ENCODE measurements at places on chromosomes 7 and 10.

- no peak for DNase-seq
Measured at GRCh38 chr10:104104418-104104817, 17.6 kb upstream of the SFR1 start.

- DNase-seq = no peak
Measured at GRCh38 chr7:50184271-50184990, 91.4 kb upstream of the ZPBP start.

- no peak for DNase-seq
Measured at GRCh38 chr10:2990764-2991163, 76.6 kb upstream of the PFKP start.

GRCh38 chr10:127863231-127863825 is 29.4 kb downstream of the CLRN3 start:
- no peak for DNase-seq

DNA sequence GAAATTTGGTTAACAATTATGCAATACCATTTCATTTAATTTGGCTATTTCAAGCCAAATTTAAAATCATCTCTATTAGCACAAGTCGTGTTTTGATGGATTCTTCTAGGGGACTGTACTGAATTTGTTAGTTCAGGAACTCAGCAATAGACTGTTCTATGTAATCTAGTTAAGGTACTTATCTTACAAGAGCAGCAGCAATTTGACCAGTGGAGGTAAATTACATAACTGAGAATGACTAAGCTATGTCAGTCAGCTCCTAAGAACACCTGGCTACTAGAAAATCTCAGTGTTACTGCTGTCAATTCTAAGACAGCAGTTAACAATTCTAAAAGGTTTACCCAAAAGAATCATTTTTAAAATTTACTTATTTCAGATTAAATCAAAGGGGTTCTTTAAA is 513.9 kb upstream of the ZWINT start:
- DNase-seq = no peak

GRCh38 chr7:75743455-75743859 is 4.7 kb upstream of the HIP1 start:
- no peak for DNase-seq

DNA sequence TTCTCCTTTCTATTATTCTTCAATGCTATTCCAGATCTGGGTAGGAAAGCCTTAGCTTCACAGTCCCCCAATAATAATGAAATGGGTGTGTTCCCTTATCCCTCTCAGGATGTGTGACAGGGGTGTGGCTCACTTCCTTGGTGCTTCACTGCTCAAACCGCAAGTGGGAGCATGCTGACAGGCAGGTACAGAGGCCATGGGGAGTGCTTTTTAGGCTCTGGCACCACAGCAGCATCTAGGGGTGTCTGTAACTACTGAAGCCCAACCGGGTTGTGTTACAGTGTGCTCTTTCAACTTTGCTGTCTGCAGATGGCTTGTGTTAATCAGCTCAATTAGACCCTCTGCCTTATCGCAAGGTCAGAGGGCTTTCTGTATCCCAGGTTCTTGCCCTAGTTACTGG is 79.4 kb upstream of the CYP2C9 start:
- no peak for DNase-seq

GRCh38 chr10:121774813-121775212 is 153.0 kb downstream of the ATE1 start:
- no peak for DNase-seq

- DNase-seq = no peak
Measured at GRCh38 chr10:131249238-131249954, 62.1 kb downstream of the TCERG1L start.

GRCh38 chr7:55504093-55504859 is 68.0 kb downstream of the VOPP1 start:
- DNase-seq = no peak

DNA sequence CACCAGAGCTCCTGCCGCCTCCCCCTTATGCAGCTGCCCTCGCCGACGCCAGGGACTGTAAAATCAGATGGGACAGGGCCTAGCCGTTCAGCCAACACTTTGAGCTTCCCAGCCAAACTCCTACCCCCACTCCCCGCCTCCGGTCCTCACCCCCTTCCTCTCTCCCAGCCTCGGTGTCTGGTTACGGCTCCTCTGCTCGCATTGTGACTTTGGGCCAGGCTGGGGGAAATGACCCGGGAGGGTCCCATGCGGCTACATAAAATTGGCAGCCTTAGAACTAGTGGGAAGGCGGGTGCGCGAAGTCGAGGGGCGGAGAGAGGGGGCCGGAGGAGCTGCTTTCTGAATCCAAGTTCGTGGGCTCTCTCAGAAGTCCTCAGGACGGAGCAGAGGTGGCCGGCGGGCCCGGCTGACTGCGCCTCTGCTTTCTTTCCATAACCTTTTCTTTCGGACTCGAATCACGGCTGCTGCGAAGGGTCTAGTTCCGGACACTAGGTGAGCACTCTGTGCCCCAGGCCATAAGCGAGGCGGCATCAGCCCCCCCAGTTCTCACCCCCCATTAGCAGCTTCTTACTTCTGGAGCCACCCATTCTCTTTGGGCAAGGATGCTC is at the start of gene KAZALD1:
Gene KAZALD1, plus strand, starts transcription at position 366 of the 608 bp plus-strand sequence. CDS start 604 bp downstream, outside the sequence.
- no peak for DNase-seq

DNA sequence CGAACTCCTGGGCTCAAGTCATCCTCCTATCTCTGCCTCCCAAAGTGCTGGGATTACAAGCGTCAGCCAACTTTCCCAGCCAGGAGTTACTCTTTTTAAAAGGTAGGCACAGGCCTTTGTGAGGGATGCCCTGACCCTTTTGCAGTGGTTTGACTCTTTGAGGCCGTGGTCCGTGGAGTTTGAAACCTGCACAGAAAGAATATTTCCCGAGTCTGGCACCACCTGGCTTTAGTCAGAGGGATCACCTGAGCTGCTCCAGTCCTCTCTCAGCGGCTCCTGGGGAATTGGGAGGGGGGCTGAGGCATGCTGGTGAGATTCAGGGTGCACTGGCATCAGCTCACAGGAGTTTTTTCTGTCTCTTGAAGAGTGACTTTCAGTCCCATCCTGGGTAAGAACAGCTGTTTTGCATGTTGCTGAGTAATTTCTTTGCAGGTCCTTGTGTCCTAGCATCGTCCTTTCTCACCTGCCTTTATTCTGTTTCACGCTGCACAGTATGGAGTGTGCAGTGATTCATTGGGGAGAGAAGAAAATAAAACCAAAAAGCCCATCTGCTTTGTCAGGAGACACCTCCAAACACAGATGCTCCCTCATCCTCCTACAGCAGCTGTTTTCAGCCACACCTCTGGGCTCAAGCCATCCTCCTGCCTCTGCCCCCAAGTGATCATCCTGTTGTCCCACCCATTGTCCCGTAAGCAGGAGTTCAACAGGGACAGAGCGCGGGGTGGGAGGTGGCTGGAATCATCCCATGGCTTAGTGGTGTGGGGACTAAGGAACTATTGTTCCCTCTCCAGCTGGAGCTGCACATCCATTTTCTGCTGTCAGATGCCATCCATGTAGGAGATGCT is 284.7 kb downstream of the CAMK1D start:
- DNase-seq = no peak

DNA sequence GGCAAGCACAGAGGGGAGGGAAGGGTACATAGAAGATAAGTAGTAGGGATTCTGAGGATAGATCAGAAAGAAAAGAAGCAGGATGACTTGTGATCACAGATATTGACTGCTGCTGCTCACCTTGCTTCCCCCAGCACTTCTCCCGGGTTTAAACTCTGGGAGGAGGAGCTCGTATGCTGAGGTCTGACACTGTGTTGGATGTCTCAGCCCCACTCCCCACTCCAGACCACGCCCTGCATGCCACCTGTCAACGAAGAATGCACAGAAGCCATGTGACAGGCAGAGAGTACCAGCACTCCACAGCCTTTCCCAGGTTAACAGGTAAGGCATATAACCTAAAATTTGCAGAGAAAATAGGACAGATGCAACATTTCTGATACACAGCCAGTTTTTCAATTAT is 388.9 kb downstream of the TNS3 start:
- no peak for DNase-seq

GRCh38 chr7:155745737-155746136 is 66.5 kb downstream of the SHH start:
- no peak for DNase-seq

DNA sequence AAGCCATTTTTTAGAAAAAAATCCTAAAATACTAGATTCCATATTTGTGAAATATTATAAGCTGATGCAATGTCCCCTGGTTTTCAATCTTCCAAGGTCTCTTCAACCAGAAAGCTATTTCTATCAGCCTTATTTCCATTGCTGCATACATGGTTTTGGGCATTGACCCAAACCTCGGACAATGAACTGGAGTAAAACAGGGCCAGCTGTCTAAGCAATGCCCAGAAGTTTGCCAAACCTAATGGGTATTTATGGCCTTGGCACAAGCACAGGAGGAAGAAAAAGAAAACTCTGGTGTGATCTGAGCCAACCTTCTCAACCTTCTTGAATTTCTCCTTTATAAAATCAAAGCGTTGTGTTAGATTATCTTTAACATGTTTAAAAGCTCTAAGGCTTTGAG is 402.3 kb downstream of the DNAJB9 start:
- DNase-seq = no peak

DNA sequence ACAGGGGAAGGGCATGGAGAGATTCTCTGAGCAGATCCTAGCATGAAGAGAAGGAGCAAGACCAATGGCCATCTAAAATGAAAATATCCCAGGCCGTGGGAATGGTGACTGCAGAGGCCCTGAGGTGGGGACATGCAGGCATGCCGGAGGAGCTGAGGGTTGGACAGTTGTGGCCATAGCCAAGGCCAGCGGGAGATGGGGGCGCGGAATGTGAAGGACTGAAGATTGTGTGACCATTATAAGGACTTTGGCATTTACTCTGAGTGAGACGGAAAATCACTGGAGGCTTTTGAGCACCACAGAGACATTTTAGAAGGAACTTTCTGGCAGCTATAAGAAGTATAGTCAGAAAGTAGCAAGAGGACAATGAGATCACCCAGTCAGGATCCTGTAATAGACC is 341.1 kb downstream of the SFMBT2 start:
- no peak for DNase-seq

GRCh38 chr10:101903827-101904550 is 60.4 kb upstream of the KCNIP2 start:
- no peak for DNase-seq

GRCh38 chr7:40704172-40704571 is 569.4 kb downstream of the SUGCT start:
- DNase-seq = no peak

DNA sequence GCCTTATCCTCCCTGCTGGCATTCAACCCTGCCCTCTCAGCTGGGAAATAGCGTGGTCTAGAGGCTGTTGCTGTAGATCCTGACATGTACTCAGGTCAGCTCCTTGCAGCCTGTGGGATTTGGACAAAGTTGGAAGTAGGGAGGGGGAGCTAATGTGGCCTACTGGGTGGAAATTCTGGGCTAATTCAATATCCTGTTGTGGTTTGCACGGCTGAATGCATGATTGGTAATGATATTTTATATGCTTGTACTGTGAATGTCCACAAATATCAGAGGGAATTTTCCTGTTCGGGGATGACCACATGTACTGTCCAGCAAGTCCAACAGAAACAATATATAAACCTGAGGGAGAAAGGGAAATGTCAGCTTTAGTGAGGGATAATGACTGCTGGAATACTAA is 22.1 kb upstream of the NPVF start:
- DNase-seq = no peak

DNA sequence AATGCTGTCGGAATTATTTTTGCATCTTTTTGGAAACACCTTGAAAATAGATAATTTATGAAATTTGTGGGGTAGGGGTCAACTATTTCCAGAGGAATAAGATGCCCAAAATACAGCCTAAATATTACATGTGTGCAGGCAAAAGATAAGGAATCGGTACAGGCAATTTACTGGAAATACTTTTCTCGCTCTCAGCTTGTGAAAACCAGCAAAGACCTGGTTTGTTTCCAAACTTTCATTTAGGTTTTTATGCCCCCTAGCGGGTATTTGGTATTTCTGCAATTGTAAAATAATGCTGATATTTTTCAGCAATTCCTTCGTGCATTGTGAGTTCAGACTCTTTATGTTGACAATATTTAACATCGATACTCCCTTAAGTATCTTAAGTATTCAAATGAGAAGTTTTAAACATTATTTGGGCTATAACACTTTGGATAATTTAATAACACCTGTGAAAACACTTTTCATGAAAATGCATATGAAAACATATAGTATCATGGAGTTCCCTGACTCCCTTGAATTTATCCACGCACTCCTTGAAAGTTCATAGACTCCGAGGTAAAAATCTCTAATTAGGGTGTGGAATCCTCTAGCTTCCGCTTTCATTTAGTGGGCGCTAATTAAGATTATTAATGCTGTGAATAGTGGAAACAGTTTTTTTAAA is 132.4 kb downstream of the TSPAN12 start:
- DNase-seq = no peak

DNA sequence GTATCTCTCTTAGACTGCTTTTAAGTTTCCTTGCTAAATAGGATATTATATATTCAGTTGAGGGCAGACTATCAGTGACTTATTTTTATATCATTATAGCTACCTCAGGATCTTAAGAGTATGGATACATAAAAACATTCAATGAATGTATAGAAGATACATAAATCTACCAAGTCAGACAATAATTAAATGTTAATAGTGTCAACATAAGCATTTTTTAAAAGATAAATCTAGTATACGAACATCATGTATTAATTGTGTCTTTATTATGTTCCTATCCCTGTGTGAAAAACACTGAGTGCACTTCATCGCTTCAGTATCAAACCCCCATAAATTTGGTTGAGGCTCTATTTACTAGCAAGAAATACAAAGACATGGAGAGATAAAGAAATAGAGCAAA is 242.8 kb downstream of the CRPPA start:
- DNase-seq = no peak

GRCh38 chr7:71145906-71146901 is 14.3 kb downstream of the GALNT17 start:
- DNase-seq = no peak

DNA sequence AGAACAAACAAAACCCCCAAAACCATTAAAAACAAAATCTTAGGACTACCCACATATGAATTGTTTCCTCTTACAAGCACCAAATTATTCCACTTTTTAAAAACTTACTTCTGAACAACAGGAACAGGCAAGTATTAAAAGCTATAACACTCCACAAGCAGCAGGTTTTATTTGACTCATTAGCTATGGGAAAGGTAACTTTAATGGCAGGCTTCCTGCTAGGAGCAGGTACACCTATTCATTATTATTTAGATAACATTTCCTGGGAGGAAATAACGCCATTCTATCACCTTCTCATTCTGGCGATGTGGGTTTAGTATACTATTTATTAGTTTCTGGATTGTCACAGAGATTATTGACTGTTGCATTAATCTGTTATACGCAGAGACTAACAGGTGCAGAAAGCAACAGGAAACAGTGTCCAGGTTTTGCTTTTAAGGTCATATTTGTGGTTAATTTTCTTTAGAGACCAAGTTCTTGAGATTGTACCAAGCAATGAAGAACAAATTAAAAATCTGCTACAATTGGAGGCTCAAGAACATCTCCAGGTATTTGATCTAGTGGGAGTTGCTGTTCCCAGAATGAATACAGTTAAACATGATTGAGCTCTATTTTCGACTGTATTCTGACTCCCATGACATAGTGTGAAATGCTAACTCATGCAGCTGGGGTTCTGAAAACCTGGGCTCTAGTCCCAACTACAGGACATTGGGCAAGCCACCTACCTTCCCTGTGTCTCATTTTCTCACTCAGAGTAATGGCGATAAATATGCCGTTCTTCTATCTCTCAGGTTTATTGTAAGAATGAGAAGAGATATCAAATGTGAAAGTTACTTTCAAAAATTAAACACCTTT is 2.0 kb downstream of the CPA2 start:
- DNase-seq = no peak
